ENCODE measurements at places on chromosomes 3 and 15.

GRCh38 chr15:43096411-43096810, 9.4 kb downstream of the UBR1 start:
- no peak for DNase-seq

DNA sequence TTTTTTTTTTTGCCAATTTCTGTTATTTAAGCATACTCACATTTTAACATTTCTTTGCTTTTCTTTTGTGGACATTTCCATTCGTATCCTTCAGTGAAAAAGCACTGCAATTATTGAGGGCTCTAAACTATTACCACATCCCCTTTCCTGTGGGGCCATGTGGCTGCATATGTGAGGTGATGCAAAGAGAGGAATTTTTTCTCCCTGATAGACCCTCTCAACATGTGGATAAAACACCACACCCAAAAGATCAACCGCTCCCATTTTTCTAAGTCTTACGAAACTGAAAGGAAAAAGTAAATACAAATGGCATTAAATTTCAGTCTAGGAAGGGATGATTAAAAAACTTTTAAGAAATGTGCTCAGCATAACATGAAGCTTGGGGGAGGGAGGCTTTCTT, 68.8 kb downstream of the DNAJC13 start:
- no peak for DNase-seq

DNA sequence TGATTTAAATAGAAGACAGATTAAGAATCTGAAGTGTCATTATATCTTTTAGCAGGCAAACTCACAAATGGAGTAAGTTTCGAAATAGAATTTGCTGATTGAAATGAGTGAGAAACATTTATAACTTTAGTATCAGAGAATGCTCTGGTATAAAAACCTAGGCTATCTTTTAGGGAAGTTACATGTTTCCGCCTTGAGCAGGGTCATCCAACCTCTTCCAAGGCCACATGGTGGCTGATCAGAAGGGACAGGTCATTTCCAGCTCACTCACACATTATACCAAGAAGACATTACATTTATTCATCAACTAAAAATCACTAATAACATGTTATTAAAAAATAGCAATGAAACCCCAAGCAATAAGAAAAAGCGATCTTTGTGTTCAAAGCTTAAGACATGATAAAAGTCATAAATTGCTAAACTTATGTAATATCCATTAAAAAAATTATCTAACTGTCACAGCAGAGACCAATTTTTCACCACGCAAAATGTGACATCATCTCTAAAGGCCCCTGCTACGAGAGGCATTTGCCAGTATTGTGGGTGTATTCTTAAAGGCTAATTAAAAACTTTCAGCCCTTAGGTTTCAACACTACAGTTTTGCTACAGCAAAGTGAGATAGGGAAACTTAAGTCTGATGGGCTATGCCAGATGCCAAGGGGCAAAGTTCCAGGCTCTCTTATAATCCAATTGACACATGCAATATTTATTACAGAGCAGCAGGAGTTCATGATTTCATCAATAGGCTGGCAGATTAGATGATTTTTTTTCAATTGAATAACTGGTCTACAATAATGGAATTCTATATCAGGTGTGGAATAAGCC, 240.4 kb upstream of the TBL1XR1 start:
- no peak for DNase-seq

GRCh38 chr3:58874248-58874741, 175.5 kb downstream of the CFAP20DC start:
- DNase-seq = no peak

DNA sequence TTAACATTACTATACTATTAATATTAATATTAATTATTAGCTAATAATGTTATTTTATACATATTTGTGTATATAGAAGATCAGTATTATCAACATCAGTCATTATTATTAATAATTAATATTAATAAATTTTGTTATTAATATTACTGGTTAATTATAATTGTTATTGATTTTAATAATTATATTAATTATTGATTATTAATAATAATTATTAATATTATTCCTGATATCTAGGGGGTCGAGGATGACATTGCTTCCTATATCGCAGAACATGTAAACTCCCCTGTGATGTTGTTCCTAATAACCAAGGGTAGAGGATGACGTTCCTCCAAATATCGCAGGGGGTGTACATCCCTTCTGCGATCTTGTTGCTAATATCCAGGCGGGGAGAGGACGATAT, 17.3 kb upstream of the BMF start:
- DNase-seq = no peak

DNA sequence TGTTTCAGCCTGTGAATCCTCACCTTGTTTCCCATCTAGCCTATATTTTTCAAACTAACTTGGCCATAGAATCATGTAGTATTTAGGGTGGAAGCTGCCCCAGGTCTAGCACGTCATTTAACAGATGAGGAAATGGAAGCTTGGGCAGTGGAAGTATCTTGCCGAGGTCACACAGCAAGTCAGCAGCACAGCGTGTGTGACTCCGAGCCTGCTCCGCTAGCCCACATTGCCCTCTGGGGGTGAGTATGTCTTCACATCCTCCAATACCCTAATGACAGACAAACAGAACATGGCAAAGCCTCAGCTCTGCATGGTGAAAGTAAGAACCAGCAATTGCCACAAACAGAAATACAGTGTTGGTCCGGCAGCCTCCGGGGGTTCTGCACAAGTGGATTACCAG, 2.2 kb upstream of the CCR5 start:
- peak; percentile 88 for DNase-seq

- no peak for DNase-seq
These were observed 61.8 kb downstream of the IL16 start for GRCh38 chr15:81258455-81258854.

GRCh38 chr15:81002009-81002330, 1.2 kb downstream of the TLNRD1 start:
- DNase-seq = no peak
